ENCODE measurements at places on chromosomes 6 and 20.

GRCh38 chr6:5367510-5367909 lies 106.2 kb downstream of the FARS2 start:
- no peak for DNase-seq

- no peak for DNase-seq
These were observed 349.8 kb downstream of the DHX35 start for GRCh38 chr20:39311851-39312506.

GRCh38 chr6:128882991-128883611 lies at the start of gene LAMA2:
TSS of gene LAMA2 (plus strand) at chr6:128883138. CDS start at chr6:128883246, 108 bp downstream.
- peak; percentile 16 for DNase-seq

DNA sequence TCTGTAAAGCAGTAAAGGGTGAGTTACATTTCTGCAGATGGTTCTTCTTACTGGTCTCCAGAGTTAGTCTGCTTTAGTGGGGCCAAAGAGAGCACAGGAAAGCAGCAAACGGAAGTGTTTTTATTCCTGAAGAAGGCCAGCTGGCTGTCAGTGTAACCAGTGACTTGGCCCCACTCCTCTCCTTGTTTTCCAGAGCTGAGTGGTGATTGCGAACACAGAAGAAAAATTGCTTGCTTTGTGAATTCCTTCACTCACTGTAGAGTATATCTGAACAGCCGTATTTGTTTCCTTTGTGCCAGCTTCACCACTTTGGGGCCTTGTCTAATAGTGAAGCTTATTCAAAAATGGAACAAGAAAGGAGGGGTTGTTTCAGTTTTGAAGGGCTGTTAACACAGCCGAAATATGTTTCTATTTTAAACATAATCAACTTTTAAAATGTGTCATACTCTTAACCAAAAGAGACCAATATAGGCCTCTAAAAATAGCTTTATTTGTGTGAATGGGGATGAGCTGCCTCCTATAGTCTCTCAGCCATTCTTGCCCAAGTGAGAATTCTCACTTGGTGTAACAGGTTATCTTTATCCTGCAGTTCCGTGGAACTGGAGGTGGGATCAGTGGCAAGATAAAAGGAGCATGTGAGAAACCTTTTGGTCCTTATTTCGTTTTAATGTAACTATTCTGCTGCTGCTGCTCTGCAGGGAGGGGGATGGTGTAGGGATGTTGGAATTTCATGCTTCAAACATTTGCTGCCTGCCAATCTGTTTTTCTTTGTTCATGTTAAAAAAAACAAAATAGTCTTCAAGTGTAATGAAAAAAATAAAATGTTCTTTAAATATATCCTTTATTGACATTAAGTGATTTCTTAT lies 37.8 kb downstream of the ZC2HC1B start:
- DNase-seq: no peak

- DNase-seq: no peak
These were observed 20.9 kb upstream of the POM121L2 start for GRCh38 chr6:27332692-27333641.

DNA sequence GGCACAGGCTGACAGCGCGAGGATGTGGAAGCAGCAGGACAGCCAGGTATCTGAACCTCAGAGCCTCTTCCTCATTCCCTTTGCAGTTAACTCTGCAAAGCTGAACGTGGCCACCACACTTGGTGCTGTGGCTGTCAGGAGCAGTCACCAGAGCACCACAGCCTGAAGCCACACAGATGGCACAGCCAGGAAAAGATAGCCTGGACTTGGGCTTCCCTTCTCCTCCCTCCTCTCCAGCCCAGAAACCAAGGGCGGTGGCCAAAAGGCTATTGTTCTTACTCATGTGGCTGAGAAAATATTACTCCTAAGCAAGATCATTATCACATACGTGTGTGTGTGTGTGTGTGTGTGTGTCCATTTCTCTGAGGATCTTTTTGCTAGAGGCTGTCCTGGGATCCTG lies 39.8 kb downstream of the CD164 start:
- DNase-seq: no peak

DNA sequence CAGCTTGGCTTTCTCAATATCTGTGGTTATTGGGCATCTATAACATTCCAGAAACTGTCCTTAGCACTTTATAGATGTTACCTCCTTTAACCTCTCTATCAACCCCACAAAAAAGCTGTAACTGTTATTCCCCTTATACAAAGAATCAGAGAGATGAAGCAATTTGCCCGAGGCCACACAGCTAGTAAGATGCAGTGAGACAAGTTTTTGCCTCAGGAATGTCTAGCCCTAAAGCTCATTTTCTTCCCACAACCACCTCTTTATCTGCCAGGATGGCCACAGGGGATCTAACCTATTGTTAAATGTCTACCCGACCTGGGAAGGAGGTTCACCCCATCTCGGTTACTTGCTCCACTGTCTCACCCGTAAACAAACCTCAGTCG lies 31.9 kb upstream of the TCP11 start:
- no peak for DNase-seq

GRCh38 chr6:11625302-11625701 lies 87.8 kb downstream of the TMEM170B start:
- DNase-seq: no peak

DNA sequence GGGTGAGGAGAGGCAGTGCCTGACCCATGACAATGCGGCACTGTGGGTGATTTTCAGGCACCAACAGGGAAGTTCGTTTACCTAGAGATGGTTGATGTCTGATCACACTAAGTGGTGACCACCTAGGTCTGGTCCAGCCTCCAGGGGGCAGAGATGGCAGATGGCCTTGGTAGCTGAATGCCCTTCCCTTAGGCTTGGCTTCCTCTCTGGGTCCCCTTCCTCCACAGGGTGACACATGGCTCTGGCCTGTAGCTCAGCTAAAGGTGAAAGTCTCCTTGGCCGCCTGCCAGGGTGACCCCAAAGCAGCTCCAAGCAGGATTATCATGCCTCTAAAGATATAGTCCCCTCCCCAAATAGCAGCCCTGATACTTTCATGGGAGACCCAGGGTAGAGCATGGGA lies 6.4 kb downstream of the GDAP1L1 start:
- no peak for DNase-seq

- DNase-seq: no peak
These were observed 210.6 kb upstream of the PLCB4 start for GRCh38 chr20:8858181-8858787.

- no peak for DNase-seq
These were observed 11.6 kb downstream of the EEF1A2 start for GRCh38 chr20:63487116-63487764.

DNA sequence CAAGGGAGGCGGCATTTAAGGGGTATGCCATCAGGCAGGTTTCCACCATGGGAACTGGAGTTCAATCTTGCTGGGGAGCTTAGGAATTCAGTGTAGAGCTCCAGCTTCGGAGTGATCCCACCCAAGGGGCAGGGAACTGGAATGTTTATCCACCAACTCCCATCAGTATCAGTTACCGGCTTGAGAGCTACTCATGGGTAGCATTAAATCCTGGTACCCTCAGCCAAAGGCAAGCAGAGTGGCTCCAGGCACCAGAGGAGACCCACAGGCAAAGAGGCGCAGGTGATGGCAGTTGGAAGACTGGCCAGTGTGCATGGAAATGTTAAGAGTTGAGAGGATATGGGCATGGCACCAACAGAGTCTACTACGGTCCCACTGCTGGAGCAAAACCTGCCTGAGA lies 14.1 kb downstream of the EDEM2 start:
- DNase-seq: no peak

DNA sequence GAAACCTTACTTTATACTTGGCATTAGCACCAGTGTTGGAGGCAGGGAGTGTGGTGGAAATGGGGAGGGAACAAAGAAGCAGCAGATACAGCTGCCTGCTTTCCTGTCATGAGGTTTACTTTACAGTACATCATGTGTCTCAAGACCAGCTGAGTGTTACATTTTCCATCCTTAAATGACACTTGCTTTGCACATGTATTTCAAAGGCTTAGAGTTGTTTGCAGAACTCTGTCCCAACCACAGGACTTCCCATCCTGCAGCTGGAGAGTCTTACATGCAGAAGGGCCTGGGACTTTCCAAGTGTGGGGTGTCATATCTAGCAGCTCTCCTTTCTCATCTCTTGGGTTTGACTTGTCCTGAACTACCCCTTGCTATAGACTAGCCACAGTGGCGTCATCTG lies 395.9 kb downstream of the DHX35 start:
- DNase-seq: no peak

DNA sequence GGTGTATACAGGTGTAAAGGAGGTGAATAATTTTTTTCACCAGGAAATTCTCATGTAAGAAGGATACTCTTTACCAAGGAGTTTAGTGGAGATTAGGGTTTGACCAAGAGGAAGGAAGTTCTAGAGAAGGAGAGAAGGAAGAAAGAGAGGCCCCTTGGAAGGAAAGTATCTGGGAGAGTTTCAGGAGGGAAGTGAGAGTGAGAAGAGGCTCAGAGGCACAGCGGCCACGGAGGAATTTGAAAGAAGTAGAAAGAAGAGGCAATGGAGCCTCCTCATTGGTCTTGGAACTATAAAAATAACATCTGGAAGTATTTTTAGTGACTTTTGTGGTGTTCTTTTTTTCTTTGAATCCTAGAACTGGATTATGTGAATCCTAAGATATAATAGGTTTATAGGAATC lies 50.8 kb upstream of the MCUR1 start:
- no peak for DNase-seq

GRCh38 chr20:13788167-13788834 lies 3.5 kb downstream of the NDUFAF5 start:
- peak; percentile 20 for DNase-seq

GRCh38 chr20:48490961-48491831 lies 336.6 kb downstream of the PREX1 start:
- DNase-seq: no peak

DNA sequence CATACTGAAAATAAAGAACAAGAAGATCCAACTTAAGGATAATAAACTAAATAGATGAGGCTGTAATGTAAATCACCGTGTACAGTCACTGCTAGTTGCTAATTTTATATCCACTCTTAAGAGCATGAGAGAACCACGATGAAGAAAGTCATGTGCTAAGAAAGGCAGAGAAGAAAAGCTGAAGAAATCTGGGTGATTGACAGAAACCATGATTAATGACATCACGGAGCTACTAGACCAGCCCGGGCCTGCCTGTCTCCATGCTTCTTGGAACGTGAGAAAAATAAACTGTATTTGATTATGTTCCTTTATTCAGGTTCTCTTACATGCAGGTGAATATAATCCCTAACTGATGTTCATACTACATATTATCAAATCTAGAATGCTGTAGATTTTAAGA lies 84.2 kb upstream of the E2F3 start:
- no peak for DNase-seq

DNA sequence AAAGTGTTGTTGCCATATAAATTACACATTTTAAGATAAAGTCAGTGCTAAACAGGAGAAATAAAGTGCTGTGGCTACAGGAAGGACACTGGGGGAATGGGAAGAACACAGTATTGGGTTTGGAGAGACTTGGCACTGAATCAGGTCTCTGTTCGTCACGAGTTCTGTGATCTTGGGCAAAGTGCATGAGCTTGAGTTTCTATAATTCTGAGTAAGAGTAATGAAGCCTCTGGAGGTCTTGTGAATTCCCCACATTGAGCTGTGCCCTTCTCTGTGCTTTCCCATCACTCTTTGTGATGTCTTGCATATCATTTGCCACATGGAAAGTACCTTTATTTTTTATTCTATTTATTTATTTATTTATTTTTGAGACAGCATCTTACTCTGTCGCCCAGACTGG lies 16.8 kb upstream of the EEF1A1 start:
- DNase-seq: no peak

DNA sequence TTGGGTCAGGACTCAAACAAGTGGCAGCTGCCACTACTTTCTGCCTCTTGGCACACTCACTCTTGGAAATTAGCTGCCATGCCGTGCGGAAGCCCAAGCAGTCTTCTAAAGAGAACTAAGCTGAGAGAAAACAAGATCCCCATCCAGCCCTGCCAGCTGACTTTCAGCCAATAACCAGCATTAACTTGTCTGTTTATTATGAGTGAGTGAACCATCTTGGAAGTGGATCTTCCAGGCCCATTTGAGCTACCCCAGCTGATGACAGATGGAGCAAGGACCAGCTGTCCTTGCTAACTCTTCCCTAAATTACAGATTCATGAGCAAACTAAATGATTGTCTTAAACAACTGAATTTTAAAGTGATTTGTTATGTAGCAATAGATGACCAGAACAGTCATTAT lies 73.9 kb upstream of the RBM24 start:
- DNase-seq: no peak

- DNase-seq: no peak
These were observed 40.0 kb upstream of the APCDD1L start for GRCh38 chr20:58555078-58555765.

DNA sequence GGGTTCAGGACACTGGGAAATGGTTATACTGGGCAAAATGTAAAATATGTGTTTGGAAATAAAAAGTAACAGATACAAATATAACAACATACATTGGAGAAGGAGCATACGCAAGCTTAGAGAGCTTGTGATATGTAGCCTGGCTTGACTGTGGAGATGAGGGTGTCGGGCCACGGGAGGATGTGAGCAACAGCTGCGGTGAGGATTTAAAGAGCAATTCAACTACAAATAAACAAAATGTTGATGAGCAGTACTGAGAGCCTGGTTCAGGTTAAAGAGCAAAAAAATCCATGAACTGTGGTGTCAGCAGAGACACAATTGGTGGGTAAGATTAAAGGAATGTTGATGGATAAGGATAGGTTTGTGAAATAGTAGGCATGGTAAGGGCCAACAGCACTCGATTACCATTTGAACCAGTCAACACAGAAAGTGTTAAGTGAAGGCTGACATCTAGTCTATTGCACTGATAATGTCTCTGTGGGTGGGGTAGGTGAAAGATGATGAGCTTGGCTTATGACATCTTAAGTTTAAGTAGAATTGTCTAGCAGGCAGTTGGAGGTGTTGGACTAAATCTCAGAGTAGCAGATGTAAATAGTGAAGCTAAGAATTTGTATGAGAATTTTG lies 723.2 kb downstream of the EPM2A start:
- no peak for DNase-seq

Measured in CD8-positive, alpha-beta T cell (primary cell).